Temporal lobe (tissue), 4 donors: ENCODE measurements at places on chromosomes 6 and 20. TPM values are rescaled to one million over a fixed set of nuclear protein-coding genes. Genes with fewer than 3 reads are reported as not detected.

Gene C6orf52
- total RNA-seq = 0.98 TPM

Gene AVP
- not detected for total RNA-seq

Gene VEGFA
- 27.3 TPM for total RNA-seq

Gene HLA-DOB
- not detected for total RNA-seq

Gene PNLDC1
- total RNA-seq = not detected
